ENCODE measurements at places on chromosomes 3 and 15.

DNA sequence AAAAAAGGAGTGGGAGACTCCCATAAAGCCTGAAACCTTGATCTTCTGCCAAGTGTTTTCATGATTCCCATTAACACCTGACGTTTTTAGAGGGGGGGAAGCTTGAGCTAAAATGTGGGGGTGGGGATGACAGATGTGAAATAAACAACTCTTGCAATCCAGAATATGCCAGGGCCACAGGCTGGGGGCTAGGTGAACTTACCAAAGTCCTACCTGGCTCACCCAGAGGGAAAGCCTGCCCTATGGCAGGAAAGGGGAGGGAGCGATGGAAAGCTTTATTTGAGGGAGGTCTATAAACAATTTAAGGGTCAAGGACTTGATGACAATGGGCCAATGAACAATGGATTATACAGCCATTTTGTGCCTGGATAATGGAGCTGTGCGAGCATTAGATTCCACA is 108.3 kb downstream of the LRIG1 start:
- no peak for DNase-seq

- DNase-seq = no peak
These were observed 401 bp downstream of the RAMAC start for GRCh38 chr15:82986442-82986780.

GRCh38 chr15:67146875-67147381 is 81.5 kb downstream of the SMAD3 start:
- no peak for DNase-seq

GRCh38 chr15:91989821-91990220 is 136.3 kb downstream of the SLCO3A1 start:
- no peak for DNase-seq

DNA sequence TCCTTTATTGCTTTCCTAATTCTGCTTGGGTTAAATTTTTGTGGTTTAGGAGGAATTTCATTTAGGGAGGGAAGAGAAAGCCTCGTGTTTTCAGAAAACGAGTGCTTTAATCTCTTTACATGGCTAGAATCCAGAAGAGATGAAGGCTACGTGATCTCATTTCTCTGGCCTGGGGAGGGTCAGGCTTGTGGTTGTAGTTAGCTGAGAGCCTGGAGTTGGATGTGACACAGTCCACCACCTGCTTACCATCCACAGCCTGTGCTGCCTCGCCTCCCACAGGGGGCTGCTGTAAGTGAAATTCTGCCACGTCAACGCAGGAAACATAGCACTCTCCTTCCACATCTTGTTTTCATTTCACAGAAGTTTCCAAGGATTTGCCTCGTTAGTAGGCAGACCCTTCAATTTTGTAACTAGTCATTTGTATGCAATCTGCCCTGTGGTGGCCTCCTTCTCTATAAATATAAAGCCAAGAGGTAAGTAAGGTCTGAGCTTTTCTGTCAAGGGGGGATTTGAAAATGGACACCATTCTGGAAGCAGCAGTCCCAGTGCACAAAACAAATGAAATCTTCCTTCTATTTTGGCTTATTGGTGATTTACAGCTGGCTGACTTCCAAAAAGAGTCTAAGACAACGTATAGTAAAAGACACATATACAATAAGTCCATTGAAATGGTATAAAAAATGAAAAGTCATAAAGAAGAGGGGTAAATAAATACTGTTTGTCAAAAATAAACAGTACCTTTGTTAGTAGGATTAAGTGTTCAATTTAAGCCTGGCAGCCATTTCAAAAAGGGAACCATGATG is 3.4 kb downstream of the GXYLT2 start:
- DNase-seq = no peak

DNA sequence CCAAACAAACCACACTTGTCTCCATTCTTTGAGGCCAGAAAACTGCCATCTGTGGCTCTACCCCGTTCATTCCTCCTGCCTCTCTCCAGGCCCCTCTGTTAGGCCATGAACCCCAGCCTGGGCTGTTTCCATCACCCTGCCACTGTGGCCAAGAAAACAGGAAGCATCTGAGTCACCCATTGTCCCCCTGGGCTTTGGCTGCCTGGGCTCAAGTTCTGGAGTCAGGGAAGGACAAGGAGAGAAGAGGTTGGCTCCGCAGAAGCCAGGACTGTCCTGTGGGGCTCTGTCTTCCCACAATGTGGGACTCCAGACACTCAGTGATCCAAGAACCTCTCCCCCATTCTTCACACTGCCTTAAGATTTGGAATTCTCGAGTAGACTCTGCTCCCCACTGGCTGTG is 14.8 kb upstream of the LCTL start:
- no peak for DNase-seq

- no peak for DNase-seq
These were observed 122.2 kb upstream of the WNT5A start for GRCh38 chr3:55609230-55609827.

DNA sequence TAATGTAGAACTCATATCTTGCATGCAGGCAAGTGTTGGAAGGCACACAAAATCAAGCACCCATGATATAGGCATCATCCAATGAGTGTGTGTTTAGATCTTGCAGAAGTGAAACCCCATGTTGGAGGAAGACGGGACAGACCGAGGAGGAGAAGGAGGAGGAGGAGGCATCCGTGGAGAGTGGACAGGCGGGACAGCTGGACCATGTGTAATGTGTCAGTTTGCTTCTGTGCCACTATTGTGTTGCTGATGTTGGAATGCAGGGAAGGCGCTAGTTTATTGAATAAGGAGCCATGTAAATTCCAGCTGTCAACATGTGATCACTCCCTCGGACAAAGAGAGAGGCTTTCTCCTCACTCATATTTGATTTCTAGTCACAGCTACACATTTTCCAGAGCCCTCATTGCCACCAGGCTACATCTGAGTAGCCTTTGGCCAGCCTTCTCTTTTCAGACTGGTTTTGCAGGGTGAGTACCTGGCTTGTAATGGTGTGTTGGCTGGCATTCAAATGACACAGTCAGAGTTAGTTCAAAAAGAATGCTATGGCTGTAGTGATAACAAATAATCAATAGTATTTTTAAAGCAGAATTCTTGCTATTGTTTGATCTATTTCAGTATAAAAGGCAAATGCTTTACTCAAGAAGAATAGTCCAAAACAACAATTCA is 1037.6 kb upstream of the NR2F2 start:
- DNase-seq = no peak

DNA sequence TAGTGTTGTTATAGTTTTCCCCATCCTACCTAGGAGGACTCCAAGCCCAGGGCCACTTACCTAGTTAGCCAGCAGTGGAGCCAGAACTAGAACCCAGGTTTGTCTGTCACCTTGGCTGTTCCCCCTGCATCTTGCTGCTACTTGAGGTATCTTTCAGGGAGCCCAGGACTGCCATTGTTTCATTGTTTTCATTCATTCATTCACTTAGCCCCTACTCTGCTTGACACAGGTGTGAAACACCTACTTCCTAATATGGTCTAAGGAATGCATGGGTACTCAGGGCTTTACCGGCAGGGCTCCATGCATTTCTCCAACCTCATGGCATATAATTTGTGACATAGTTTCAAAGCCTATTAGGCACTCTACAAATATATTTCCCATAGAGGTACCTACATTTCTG is 266.6 kb upstream of the TPM1 start:
- no peak for DNase-seq

DNA sequence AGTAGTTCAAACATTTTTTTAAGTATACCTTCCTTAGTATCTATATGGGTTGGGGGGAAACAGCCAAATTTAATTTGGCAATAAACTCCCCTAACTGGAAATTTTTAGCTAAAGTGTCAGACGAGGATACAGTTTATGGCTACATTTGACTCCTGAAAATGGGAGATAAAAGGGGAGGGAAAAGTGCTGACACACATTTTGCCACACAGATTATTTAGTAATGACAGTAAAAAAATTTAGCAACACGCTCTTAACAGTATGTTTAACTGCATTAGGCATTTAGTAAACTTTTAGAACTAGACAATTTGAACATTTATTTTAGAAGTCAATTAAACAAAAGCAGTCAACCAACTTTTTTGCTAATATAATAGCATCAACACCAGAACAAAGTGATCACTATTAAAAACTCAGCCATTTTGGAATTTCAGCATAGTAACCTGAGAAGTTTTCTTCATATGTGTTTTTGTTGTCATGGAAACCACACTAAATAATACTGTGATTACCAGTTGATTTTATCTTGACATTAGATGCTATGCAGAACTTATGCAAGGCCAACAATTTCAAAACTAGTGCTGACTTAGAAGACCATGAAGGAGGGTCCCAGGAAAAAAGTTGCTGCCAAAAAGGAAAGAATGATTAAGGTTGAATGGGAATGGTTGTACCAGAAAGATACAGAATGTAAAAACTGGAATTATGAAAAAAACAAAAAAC is 47.0 kb upstream of the TFG start:
- no peak for DNase-seq

- DNase-seq = no peak
These were observed 5.3 kb downstream of the ZNF620 start for GRCh38 chr3:40511031-40511718.

DNA sequence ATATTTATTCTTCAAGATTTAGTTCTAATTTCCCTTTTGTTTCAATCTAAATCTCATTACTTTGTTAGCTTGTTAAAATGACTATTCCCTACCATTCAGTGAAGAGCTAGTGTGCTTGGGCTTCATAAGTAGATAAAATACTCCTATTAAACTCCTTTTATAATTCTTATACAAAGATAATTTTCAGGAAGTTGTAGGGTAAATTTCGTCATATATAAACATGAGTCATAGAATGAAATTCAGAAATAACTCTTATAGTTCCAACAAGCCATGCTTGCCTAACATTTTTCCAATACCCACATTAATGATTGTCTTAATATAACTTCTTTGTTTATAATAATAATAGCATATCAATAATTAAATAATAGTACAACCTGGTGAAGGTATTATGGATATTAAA is 407.3 kb downstream of the NAALADL2 start:
- no peak for DNase-seq

GRCh38 chr15:60548101-60548500 is 69.2 kb upstream of the ICE2 start:
- peak; percentile 62 for DNase-seq

- DNase-seq = no peak
These were observed 35.0 kb downstream of the MTMR10 start for GRCh38 chr15:30956216-30957124.

DNA sequence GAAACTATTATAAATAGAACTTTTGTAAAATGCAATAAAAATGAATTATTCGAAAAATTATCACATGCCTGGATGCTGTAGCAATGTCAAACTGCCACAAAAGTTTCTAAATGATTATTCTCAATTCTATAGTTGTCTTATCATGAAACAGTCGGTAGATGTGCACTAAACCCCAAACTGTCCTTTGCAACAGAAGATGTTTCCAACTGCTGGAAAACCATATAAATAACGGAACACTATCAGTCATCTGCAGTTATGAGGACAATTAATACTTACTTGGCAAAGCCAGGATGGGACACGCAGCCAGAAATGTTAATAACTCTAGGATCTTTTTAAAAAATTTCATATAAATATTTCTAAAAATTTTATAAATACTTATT is 17.5 kb downstream of the EMC4 start:
- DNase-seq = no peak

GRCh38 chr15:40314723-40315276 is 7.1 kb upstream of the PLCB2 start:
- DNase-seq = no peak

DNA sequence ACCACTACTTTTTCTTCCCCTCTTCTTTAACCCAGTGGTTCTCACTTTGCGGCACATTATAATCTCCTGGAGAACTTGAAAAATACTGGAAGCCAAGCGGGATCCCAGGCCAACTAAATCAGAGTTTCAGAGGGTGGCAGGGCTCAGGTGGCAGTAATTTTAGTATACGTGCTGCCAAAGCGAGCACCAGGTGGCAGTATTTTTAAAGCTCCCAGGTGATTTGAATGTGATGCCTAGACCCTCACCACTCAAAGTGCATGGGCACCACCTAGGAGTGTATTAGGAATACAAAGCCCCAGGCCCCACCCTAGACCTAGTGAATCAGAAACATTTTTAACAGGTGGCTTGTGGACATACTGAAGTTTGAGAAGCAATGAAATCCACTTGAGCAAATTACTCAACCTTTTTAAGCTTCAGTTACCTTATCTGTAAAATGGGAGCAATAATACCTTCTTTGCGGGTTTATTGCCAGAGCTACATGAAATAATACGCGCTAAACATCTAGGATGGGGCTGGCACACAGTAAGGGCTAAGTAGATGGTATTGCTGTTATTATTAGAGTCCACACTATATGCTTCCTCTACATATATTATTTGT is 8.3 kb downstream of the B3GALNT1 start:
- DNase-seq = no peak

- DNase-seq = no peak
These were observed 95.7 kb downstream of the CD47 start for GRCh38 chr3:107994956-107995715.

DNA sequence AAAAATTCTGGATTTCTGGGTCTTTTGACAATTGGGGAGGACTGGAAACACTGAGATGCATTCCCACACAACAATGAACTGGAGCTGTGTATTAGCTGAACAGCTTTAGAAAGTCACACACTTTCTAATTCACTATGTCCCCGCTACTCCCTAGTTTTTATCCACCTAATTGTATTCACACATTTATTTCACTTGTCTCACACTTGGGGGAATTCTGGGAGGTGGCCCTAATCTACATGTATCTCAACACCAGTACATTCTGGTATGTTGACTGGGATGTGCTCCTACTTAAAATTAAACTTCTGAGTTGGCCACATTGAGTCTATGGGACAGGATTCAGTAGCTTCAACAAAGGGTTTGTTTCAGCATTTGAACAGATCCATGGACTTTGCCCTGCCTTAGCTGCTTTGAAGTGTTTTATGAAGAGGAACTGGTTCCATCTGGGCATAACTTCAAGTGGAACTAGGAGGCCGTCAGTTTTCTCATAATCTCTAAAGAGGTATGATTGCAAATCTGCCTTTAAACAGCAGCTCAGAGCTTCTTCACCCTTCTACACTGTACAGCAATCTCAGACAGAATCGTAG is 106.5 kb upstream of the CMC1 start:
- no peak for DNase-seq

DNA sequence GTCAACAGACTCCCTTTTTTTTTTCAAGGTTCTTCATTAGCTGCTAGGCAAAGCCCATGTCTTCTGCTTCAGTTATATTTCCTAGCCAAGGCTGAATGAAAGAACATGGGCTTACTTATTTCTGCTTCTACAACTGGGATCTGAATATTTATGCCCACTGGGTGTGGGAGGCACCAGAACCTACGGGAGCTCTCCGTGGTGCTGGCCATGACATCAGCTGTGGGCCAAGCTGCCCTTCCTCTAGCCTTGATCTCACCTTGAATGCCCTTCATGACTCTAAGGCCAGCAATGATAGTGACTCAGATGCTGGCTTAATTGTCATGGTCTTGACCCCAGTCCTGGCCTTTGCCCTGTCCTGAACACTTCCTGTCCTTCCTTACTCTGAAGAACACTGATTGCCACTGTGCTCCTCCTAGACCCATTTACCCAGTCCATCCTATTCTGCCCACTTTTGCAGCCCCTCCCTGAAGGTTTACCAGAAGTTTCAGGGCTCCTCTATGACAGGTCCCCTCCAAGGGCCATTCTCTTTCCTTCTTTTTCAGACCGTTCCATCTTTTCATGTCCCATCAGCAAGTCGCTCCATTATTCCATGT is 32.8 kb upstream of the PRR20G start:
- no peak for DNase-seq

- no peak for DNase-seq
These were observed 427.1 kb downstream of the SHQ1 start for GRCh38 chr3:72421126-72421525.
